Neural progenitor cell (in vitro differentiated cells): ENCODE measurements at places on chromosomes 12 and 14. TPM values are rescaled to one million over a fixed set of nuclear protein-coding genes. Genes with fewer than 3 reads are reported as not detected.

DNA sequence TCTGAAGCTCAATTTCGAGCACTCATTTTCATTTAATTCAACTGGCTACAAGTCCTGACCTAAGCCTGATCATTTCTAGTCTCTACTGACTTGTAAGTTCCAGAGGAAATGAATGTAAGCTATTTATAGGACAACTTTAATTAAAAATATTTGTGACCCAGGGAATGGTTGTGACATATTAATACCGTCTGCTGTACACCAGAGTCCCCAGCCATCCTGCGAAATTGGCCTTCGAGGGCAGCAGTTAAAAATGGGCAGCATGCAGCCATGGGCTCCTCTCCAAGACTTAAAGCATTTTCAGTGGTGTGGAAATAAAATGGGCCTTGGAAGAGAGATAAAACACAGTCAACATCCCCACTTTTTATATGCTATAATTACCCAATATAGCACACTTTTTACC lies 30.7 kb upstream of the OVCH1 start:
- no peak for DNase-seq

DNA sequence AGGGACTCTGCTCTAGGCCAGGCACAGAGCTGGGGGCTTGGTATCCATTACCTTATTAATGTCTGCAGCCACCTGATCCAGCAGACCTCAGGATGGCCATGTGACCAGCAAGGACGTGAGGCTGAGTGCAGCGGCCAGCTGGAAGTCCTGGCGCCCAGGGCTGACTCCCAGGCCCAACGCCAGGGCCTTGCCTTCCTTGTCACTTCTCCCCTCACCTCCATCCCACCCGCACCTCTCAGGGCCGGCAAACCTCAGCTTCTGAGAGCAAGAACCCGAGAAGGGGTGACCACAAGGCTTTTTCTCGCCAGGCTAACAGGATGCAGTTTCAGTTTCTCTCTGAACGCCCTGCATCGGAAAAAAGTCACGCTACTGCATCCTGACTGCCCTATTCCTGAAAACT lies 15.4 kb downstream of the RAB35 start:
- DNase-seq: no peak

DNA sequence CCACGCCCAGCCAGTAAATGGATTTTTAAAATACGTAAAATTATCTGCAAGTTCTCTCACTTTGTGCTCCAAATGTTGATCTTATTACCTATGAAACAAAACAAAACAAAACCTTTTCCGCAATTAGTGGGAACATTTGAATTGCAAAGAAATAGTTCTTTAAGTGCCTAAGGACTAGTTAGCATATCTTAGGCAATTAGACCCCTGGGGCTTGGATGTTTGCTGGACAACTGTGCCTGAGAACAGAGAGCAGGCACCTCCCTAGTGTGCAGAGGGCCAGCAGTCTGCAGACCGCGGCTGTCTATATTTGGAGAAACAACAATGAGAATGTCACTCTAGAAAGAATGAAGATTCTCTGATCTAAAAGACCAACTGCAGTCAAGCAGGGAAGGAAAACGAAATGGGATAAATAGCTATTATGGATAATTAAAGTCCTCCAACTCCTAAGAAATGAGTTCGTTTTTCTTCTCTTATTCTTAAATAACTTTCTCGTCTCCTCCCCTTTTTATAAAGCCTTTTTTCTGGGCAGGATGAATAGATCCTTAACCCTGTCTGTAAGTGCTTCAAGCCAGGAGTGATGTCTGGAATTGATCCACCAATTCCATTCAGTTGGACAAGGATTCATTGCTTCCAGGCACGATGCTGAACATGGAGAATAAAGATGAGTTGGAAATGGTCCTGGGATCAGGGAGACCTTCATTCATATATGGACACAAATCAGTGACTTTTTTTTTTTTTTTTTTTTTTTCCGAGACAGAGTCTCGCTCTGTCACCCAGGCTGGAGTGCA lies 16.2 kb downstream of the SLC17A8 start:
- peak; percentile 75 for DNase-seq

GRCh38 chr14:102116361-102117180 lies 23.1 kb upstream of the WDR20 start:
- no peak for DNase-seq

DNA sequence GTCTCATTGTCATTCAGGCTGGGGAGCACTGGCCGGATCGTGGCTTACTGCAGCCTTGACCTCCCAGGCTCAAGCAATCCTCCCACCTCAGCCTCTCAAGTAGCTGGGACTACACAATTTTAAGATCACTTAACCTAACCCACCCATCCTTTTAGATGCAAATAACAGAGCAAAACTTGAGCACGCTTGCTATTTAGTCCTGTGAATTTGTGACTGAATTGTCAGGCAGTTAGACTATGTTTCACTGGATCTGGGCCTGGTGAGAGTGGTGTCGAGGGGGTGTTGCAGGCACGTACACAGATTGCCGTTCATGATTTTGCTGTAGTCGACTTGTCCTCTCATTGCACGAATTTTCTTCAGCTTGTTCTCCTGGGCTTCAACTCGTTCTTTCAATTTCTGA lies 38.2 kb downstream of the ZFYVE21 start:
- no peak for DNase-seq

DNA sequence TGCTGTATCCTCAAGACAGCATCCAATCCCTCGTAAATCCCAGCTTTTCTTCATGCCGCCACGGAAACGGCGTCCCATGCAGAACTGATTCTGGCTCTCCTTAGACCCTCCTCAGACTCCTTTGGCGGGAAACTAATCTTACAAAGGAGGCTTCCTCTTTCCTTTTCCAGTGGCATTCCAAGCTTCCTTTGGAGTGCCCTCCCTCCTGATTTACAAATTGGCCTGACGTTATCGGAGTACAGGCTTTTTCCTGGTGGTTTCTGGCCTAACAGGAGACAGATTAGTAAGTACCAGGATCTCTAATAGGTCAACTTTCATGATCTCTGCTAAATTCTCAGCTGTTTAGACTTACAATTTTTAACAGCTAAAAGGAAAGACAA lies 1.3 kb upstream of the ZDHHC17 start:
- peak; percentile 89 for DNase-seq

GRCh38 chr12:52285851-52286530 lies 5.3 kb downstream of the KRT81 start:
- DNase-seq: no peak

- DNase-seq: no peak
Observed at GRCh38 chr14:103164779-103165178, 41.5 kb downstream of the TNFAIP2 start.

COX8C gene
- not detected in 2 replicates for total RNA-seq
